ENCODE measurements at places on chromosomes 16 and 17. TPM values are rescaled to one million over a fixed set of nuclear protein-coding genes. Genes with fewer than 3 reads are reported as not detected.

The NATD1 gene
- 16.9 TPM for total RNA-seq

The AIPL1 gene
- not detected for total RNA-seq

DNA sequence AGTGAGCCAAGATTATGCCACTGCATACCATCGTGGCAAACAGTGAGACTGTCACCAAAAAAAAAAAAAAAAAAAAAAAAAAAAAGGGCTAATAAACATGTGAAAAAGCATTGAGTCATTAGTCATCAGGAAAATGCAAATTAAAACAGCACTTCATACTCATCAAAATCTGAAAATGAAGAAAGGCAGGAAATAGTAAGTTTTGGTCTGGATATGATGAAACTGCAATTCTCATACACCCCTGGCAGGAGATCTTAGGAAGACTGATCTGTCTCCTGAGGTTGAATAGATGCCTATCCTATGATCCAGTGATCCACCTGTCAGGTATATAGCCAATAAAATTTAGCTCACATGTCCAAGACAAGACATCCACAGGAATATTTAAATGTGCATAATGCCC lies 212.7 kb downstream of the CPPED1 start:
- DNase-seq, result no peak

DNA sequence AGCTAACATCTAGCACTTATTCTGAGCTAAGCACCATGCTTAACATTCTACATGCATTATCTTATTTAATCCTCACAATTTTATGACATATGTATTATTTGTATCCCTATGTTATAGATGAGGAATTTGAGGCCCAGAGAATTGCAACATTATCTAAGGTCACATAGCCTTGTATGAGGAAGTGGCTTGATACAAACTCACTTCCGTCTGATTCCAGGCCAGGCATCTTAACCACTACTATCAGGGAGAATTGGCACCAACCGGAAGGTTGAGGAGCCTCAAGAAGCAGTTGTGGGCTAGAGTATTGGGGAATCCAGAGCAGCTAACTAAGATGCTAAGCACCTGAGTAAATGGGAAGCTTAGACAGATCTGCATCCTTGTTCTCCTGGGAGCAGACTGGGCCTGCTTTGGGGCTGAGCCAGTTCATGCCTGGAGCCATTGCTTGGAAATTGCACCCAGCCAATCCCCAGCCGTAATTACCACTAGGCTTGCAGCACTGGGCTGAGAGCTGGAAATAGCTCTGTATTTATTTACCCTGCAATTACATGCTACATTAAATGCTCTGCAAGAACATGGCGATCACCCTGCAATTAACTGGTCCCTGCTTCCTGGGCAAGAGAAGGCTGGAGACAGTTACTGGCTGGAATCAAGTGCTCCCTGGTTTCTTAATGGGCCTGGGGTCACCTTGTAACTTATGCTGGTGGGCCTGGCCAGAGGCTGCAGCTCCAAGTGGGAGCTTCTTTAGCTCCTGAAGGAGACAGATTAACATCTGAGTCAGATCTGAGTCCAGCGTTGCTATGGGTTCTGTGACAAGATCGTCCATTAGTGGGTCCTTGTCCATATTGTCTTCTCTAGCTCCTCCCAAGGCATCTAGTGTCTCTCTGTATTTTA lies 273.1 kb upstream of the CCL2 start:
- DNase-seq, result no peak

DNA sequence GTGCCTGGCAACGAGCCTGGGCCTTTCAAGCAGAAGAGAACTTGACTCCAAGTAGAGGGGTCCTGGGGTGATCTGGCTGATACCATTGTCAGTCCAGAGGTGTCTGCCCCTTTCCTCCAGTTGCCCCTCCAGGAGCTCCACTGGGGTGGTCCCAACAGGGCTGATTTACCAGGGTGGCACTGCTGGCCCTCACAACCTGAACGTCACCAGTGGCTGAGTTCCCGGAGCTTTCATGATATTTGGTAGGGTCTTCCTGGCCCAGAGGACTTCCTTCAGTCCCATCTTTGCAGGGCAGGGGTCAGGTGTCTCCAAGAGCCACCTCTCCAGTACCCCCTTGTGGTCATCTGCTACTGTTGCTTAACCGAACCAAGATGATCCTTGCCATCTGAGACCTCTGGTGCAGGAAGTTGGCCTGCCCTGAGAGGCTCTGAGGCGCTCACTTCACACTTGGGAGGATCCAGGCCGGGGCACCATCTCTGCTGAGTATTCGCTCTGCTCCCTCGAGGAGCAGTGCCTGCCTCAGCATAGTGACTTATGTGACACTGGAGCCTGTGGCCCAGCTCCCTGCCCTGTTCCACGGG lies 3.5 kb downstream of the LIMD2 start:
- DNase-seq, result no peak

GRCh38 chr16:23829454-23829853 lies 6.3 kb upstream of the PRKCB start:
- DNase-seq, result no peak

DNA sequence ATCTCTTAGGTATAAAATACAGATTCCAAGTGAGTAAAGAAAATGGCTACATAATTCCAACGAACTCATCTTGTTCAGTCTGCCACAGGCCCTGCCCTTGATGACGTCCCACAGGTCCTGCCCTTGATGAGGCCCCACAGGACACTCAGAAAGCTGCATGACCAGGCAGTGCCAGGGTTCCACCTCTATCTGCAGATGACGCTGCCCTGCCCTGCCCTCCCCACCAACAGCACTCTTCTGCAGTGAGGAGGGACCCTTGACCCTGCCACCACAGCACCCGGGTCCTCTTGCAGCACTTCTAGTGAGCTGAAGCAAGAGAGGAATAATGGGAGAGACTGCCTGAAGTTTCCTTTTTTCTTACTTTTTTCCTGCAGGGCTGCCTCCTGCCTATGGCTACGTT lies 118.4 kb downstream of the VPS53 start:
- no peak for DNase-seq

DNA sequence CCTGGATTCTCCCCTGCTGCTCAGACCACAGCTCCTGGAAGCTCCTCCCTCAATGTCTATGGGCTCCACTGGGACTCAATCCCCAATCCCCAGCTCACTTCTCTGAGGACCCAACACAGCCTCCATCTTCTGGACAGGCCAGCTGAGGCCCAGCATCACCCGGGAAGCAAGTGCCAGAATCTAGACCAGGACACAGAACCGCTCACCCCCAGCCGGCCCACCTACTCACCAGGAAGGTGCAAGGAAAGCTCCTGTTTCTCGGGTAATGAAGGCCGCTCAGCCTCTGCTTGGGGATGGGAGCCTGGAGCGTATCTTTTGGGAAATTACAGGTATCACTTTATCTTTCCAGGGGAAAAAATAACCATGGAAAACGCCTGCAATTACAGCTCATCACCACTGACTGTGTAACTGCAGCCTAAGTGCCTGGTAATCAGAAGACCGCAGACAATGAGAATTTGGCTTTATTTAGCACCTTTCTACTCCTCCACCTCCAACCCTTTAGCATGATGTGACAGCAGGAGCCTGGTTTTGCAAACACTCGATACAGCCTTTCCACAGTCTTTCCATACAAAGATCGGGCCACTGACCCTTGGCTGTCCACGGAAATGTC lies 49.6 kb upstream of the RPL38 start:
- no peak for DNase-seq

- DNase-seq, result no peak
Observed at GRCh38 chr17:31522987-31523495, 131.6 kb downstream of the RAB11FIP4 start.

DNA sequence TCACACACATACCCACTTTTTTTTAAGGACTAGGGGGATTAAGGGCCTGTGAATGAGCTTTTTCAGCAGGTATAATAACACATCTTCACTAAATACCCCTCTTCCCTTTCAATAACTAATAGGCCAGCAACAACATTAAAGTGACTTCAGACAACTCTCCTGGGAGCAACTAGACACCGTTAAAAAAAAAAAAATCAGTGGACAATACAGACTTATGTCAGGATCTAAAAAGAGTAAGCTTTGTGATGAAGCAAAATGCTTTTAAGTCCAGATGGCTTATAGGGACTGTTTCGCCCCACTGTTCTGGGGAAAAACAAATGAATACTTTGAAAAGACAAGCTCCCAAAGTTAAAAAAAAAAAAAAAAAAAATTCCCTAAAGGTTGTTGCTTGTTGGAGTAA lies 29.0 kb downstream of the SPAG9 start:
- DNase-seq, result no peak

DNA sequence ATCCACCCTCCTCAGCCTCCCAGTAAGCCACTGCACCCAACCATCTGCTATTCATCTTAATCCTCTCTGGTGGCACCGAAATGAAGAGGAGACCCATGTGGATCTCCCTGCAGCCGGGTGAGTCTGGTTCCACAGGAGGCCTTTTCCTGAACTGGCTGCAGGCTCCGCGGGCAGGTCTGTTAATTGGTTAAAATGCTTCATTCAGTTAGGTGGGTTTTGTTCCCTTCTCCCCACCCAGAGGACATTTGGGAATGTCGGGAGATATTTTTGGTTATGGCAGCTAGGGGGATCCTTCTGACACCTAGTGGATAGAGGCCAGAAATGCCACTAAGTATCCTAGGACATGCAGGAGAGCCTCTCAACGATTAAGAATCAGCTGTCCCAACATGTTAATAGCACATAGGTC lies 16.7 kb downstream of the C16orf54 start:
- DNase-seq, result peak; percentile 15

DNA sequence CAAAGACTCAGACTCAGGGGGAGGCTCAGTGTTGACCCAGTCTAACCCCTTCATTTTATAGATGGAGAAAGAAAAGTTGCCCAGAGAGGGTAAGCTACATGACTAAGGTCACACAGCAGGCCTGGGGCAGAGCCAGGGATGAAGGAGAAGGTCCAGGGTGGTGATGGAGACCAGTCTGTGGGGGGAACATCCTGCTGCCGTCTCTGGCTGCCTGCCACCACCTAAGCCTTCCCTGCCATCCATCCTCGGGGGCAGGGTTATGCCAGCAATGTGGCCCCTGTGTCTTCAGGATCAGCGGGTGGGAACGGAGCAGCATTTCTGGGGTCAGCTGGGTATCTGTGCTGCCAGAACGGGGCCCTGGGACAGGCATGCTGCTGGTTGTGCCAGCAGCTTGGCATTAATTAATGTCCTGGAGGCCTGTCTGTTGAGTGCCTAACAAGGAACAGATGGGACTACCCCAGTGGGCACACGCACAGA lies 5.5 kb downstream of the DOK4 start:
- DNase-seq, result peak; percentile 26

- DNase-seq, result no peak
Observed at GRCh38 chr17:4712526-4712925, 2.1 kb downstream of the ARRB2 start.

DNA sequence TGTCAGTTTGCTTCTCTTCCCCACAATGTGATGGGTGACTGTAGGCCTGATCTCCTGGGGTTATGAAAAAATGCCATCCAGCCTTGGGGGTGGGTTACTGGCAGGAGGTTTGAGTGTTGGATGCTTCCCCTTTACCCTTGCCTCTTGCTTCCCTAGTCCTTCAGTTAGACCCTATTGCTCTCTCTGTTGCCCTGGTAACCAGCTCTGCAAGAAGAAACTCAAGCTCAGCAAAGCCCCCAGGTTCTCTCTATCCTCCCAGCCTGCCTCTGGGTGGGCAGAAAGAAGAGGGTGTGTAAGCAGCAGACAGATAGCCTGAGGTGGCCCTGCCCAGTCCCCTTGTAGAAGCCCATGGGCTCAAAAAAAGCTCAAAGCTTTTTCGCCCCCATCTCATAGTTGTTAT lies 2.8 kb upstream of the RAPGEFL1 start:
- DNase-seq, result no peak

DNA sequence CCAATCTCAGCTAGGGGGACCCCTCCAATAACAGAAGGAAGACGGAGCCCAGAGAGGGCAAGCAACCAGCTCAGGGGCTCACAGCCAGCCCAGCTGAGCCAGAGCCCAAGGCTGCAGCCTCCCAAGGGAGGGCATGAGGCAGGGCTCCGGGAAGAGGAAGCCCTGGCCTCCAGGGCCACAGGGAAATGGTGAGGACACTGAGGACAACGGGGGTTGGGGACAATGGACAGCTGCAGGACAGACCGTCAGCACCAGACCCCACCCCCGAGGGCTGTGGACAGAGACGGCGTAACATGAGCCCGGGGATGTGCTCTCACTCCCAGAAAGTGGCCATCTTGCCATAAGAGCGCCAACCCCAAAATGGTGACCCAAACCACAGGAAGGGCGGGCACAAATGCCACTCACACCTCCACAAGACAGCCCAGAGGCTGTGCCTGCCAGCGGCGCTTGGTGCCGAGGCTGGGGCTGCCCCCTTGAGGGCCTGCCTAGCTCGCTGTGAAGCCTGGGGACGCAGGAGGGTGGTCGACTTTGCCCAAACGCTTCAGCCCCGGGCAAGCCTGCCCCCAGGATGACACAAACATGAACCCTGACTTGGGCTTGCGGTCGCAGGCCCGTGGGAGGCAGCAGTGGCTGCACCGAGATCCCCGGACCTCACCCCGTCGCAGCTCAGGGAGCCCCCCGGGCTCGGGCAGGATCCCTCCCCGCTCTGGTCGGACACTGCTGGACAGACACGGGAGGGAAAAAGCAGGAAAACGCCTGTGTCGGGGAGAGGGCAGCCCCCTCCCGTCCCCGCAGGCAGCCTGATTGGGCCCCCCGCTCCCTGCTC lies 10.5 kb downstream of the PIMREG start:
- DNase-seq, result no peak

GRCh38 chr16:30459456-30459855 lies 13.1 kb upstream of the ITGAL start:
- DNase-seq, result no peak

DNA sequence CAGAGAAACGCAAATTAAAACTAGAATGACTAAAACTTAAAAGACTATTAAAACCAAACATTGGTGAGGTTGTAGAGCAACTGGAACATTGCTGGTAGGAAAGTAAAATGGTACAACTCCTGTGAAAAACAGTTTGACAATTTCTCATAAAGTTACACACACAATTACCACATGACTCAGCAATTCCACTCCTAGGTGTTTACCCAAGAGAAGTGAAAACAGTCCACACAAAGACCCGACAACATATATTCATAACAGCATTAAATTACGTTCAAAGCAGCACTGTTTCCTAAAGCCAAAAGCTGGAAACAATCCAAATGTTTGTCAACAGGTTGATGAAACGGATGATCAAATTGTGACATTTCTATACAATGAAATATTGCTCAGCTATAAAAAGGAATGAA lies 26.5 kb upstream of the ALOX12 start:
- no peak for DNase-seq

DNA sequence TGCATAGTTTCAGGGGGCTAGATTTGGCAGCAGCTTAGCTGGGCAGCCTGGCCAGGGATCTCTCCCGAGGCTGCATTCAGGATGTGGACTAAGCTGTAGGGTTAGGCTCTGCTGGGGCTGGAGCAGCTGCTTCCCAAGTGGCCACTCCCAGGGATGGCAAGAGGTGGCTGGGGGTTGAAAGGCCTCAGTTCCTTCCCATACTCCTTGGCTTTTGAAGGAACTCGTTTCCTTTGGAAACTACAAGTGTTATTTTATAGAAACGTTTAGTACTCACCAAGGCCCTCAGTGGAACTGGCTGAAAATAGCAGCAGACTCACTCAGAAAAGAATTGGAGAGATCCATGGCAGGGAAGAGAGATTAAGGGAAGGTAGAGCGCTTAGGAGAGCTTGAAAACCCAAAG lies 76.4 kb downstream of the WWP2 start:
- DNase-seq, result peak; percentile 69

DNA sequence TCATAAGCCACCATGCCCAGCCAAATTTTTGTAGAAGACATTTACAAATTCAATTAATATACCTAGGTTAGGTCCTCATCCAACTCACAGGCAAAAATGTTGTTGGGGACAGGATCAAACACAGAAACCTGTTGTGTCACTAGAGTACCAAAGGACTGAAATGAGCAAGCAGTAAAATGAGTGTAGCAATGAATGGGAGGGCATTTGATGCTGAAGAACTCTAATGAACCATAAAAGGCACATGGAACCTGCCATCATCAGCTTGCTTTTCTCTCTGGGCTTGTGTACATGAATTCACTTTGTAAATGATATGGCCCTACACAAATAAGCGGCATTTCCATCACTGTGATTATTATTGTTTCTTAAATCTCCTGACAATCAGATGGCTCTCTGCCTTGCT lies 17.8 kb downstream of the USP31 start:
- no peak for DNase-seq
